ENCODE measurements at places on chromosomes 1 and 21.

DNA sequence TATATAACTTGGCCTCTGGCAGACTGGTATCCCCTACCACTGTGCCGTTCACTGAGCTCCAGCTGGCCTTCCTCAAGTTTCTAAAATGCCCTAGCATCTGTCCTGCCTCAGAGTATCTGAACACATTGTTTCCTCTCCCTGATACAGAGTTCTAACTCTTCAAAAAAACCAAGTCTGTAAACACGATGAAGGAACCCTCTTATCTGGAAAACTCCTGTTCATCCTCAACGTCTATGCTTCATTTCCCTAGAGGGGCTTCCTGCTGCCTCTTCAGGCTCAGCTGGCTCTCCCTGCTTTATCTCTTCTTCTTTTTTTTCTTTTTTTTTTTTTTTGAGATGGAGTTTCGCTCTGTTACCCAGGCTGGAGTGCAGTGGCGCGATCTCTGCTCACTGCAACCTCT is 5.6 kb downstream of the BSDC1 start:
- no peak for DNase-seq

- DNase-seq = no peak
Measured at GRCh38 chr1:230495891-230496385, 69.8 kb upstream of the PGBD5 start.

DNA sequence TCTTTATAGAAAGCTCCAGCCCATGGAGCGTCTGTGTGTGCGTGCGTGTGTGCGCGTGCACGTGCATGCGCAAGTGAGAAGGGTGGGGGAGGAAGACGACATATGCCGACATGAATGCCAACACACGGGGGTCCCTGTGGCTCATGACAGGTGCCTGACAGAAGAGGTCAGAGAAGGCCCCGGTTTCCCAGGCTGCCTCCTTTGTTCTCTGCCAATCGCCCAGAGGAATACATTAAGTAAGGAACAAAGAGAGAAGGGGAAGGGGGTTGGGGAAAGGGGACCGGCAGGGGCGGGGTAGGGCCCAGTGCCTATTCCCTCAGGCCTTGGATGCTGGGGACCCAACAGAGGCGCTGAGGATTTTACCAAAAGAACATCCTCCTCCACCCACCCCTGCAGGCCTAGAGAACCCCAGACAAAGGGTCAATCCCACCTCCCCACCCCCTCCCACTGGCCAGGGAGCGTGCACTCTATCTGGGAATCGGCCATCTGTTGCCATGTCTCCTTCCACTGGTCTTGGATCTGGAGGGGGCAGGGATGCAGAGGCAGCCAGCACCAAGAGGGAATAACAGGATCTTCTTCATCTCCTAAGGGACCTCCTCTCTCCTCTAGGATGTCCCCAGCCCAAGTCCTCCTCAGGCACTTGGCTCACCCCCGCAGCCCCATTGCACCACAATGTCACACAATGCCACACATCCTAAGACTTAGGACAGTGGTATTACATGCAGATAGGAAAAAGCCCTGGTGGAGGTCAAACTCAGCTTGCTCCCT is 39.4 kb downstream of the PIK3C2B start:
- no peak for DNase-seq

DNA sequence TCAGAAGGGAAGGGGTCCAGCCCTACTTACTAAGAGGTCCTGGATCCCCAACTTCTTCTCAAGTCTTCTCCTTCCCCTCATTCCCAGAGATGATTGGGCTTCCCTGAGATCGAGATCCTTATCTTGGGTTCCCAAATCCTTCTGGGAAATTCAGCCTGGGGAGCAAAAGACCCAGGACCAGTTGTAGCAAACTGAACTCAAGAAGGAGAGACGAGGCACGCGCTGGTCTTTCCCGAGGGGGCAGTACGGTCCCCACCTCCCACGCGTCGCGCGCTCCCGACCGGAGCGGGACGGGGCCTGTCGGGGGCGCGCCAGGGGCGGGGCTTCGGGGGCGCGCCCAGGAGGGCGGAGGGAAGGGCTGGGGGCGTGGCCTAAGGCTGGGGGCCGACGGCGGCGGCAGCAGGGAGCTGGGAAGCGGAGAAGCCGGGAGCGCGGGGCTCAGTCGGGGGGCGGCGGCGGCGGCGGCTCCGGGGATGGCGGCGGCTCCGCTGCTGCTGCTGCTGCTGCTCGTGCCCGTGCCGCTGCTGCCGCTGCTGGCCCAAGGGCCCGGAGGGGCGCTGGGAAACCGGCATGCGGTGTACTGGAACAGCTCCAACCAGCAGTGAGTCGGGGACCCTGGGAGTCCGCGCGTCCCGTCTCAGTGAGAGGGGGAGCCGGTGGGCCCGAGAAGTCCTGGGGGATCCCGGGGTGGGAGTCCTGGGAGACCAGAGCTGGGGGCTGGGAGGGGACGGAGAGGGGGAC is at the start of gene EFNA3:
TSS of gene EFNA3 (plus strand) at position 369 of the 741 bp plus-strand sequence. CDS start at position 474, 105 bp downstream.
- DNase-seq = no peak

DNA sequence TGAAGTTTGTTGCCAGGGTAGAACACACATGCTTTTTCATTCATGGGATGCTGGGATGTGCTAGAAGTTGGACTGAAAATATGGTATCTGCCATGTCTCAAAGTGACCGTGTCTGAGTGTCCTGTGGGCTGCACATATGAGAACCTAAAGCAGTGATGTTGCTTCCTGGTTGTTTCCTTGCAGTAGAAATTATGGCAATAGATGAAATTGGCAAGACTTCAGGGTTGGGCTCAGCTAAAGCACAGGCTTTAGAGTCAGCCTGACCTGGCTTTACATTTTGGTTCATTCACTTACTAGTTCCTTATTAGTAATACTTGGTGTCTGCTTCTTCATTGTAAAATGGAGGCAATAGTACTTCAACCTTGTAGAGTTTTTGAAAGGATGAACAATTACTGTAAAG is 2.2 kb downstream of the LAMC2 start:
- DNase-seq = no peak

DNA sequence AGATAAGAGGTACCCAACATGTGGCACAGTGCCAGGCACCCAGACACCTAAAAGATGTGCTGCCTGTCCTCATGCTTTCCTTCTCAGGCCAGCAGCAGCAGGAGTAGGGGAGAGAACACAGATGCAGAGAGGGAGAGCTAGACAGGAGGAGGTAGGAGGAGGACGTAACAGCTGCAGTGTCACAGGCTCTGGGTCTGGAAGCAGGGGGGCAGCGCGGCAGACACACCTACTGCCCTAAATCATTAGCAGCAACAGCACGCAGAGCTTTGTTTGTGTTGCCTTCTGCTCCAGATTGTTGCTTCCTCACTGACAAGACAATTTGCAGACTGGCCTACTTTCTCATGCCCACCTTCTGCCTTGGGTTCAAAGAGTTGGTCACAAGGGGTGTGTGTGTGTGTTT is 196.7 kb upstream of the DAB1 start:
- no peak for DNase-seq

DNA sequence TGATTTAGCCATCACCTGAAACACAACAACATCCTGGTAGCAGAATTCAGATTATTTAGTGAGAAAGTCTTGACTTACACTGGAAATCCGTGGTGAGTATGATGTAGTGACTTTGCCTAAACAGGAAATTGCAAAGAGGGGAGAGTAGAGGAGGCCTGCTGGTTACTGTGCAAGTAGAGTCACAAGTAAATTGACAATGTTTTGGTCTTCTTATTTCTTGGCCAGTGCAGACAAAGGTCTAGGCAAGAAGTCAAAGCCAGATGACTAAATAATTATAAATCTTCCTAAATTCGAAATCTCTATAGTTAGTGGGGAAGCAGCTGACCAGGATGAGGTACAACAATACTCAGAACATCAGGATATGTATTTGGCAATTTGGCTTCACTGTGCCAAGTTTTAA is 159.5 kb upstream of the KCTD3 start:
- DNase-seq = no peak

DNA sequence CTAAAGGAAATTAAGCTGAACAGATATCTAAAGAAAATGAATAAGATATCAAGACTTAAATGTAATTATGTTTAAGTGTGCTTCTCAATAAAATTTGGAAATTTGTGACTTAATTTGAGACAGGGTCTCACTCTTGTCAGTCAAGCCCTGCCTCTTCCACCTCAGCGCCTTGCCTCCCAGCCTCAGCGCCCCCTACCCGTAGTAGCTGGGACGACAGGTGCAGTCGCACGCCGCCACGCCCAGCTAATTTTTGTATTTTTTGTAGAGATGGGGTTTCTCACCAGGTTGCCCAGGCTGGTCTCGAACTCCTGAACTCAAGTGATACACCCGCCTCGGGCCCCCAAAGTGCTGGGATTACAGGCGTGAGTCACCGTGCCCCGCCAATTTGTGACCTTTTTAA is 117.0 kb downstream of the CLEC20A start:
- no peak for DNase-seq

DNA sequence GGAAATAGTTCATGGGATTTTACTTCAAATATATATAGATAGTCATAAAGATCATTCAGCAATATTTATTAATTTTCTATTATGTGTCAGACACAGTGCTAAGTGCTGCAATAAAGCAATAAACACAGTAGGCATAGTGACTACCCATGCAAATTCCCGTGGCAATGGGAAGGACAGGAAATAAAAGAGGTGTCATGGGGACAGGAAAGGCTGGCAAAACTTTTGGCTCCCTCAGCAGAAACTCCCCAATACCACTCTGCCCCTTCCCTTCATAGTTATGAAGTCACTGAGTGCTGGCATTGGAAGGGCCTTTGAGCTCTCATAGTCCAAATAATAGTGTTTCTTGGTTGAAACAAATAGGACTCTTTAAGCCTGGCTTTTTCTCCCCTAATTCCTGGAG is 104.4 kb upstream of the DPT start:
- no peak for DNase-seq

- no peak for DNase-seq
Measured at GRCh38 chr1:70066711-70067110, 138.7 kb downstream of the LRRC40 start.

- no peak for DNase-seq
Measured at GRCh38 chr1:58964428-58964827, 180.6 kb upstream of the JUN start.

DNA sequence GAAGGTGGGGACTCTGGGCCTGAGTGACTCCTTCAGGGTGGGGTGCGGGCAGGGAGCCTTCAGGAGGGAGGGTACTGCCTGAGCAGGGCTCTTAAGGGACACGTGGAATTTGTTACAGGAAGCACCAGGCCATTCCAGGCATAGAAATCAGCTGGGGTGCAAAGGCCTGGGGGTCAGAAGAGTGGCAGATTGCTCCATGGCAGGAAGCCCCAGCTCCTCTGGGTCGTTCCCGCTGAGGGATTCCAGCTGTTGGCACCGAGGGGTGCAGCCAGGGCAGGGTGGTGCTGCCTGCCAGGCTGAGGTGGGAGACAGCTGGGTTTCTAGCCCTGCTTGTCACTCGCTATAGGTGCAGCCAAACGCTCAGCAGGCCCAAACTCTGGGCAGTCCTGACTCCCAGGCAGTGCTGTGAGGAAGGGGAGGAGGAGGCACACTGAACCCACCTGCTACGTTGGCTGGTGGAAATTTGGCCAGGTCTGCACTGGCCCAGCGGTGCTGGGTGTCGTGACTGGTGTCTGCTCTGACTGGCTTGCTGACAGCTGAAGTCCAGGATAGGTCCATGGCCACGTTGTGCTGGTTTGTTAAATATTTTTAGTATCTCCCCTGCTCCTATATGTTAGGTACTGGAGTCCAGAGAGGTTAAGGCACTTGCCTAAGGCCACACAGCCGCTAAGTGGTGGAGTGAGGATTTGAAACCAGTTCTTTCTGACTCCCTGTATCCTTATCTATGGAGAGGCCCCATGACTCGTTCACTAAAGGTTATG is 19.3 kb downstream of the TNFRSF1B start:
- DNase-seq = no peak

DNA sequence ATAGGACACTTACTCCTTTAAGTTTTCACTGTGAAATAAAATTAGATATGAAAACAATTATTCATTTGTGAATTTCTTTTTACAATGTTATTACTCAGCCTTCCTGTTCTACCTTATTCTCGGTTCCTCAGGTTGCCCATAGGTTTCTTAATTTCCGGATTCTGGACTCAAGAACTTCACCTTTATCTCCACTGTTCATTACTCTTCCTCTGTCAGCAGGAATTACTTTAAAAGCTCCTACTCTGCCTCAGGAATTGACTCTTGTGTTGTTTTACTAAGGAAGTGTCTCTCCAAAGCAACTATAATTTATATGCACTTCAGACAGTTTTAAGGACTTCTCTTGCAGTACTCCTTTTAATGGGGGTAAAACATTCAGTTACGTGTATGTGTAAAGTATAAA is 123.8 kb downstream of the OSBPL9 start:
- no peak for DNase-seq

DNA sequence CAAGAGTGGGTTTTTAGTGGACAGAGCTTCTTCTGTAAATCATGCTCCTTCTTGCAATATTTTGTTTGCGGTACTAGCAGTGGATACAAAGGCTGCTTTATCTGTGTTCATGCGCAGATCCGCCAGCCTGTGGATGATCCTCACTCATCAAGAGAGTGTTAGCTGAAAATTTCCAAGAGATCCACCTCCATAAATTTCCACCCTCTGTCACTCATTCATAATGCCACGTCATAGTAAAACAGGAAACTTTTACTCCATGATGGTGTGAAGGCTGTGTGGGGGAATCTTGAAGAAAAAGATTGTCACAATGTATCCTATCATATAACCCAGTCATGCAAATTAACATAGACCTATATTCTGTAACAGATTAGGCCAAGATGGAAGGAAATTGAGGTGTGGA is 4.4 kb upstream of the MAPKAPK2 start:
- no peak for DNase-seq

- DNase-seq = no peak
Measured at GRCh38 chr21:14513804-14514203, 32.3 kb downstream of the SAMSN1 start.

DNA sequence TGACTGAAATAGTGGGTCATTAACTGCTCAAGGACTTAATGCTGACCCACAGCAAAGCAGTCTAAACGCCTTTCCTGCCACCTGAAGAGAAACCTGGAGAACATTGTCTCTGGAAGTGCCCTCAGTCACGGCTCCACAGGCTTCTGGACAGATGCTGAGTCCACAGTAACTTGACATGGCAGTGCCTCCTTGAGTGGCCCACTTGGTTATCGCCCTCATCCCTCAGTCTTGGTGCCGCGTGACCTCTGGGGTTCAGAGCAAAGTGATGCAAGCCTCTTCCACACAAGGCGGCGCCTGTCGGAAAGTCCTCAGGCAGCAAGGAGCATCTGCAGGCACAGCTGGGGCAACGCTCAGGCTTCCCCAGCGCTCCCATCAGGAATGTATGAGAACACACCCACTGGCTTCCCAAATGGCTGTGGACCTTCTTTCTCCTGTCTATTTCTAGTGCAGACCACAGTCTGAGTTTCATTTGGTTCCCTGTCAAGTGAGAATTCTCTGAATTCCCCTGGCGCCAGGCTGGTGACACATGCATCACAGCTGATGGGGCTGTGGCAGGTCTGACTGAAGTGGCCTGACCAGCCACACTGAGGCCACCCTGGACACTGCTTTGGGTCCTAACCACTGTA is 13.0 kb upstream of the ANGPTL7 start:
- no peak for DNase-seq

DNA sequence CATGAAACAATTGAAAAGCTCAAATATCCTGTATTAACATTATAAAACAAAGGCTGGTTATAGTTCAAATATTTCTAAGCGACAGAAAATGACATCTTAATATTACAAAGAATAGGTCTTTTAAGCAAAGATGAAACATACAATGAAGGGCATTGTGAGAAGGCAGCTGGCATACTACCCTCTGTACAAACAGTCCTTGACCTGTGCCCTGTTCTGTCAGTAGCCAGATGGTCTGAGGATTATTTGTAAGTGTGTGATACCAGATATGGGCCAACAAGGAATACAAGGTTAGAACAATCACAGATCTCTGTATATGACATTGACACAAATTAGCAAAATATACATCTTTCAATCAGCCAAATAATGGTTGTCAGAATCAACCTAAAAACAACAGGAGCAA is 1350.4 kb downstream of the AMY1C start:
- no peak for DNase-seq

All from astrocyte of the cerebellum (primary cell).